Putamen (tissue), 1 donor: ENCODE measurements at places on chromosomes 16 and 17.

GRCh38 chr17:1150863-1151600, 28.7 kb downstream of the ABR start:
- DNase-seq: no peak

GRCh38 chr17:71975331-71975801, 145.5 kb upstream of the SOX9 start:
- DNase-seq: no peak

DNA sequence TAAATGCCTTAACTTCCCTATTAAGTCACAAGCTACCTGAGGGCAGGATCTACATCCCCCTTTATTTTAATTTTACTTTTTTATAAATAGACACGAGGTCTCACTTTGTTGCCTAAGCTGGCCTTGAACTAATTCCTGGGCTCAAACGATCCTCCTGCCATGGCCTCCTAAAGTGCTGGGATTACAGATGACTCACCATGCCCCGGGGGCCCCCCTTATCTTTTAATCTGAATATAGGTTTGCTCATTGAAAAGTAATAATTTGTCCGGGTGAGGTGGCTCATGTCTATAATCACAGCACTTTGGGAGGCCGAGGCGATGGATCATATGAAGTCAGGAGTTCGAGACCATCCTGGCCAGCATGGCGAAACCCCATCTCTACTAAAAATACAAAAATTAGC, 14.2 kb downstream of the ETV4 start:
- no peak for DNase-seq

GRCh38 chr17:16352303-16352666, 984 bp downstream of the CENPV start:
- DNase-seq: peak; percentile 68

DNA sequence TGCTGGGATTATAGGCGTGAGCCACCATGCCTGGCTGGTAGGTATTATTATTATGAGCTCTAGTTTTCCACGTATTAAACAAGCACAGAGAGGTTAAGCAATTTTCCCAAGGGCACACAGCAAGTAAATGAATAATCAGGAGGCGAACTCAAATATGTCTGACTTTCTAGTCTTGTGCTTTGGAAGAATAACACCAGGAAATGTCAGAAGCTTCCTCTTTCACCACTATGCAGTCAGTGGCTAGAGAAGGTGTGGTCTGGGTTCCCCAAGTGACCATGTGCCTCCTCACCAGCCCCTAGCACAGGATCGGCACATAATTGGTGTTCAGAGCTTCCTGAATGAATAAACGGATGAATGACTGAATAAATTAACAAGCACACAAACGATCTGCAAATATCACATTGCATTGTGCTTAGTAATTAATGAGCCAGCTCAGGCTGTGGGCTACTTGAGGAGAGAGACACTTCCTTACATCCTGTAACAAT, 21.6 kb upstream of the SCNN1B start:
- DNase-seq: no peak

DNA sequence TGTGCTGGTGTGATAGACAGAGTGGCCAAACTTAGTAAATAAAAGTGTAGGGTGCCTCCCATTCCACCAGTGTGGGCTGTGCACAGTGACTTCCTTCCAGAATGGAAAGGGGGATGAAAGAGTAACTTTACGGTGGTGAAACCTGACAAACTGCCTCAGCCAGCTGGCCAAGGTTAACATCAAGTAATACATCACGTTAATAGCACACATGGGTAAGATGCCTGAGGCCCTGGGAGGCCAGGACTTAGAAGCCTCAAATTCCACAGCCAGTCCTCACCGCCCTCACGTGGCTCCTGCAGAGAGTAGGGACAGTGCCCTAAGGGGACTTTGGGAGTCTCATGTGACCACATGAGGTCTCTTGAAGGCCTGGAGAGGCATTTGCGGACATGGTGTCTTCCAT, 14.1 kb downstream of the RMI2 start:
- DNase-seq: no peak
